Stimulated activated CD4-positive, alpha-beta T cell treated with anti-CD3 and anti-CD28 coated beads, Interleukin-1b, Interleukin-23, amount 100 ng/mL, for 1 hour (primary cell): ENCODE measurements at places on chromosomes 7 and 10.

DNA sequence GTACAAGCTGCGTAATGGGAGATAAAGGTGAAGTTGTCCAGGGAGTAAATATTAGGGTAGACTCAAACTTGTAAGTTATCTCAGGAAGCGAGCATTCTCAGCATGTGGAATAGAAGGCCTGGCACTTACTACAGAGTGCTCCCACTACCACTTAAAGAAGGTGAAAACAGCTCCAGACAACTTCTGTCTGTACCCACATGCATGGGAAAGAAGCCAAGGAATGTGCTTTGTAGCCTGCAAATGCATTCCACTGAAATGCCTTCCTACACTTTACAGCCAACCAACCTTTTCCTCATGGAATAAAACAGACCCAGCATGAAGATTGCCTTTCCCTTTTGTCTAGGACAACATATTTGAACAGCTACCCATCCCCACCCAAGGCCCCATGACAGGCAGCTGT is 45.4 kb upstream of the NPSR1 start:
- no peak for DNase-seq

DNA sequence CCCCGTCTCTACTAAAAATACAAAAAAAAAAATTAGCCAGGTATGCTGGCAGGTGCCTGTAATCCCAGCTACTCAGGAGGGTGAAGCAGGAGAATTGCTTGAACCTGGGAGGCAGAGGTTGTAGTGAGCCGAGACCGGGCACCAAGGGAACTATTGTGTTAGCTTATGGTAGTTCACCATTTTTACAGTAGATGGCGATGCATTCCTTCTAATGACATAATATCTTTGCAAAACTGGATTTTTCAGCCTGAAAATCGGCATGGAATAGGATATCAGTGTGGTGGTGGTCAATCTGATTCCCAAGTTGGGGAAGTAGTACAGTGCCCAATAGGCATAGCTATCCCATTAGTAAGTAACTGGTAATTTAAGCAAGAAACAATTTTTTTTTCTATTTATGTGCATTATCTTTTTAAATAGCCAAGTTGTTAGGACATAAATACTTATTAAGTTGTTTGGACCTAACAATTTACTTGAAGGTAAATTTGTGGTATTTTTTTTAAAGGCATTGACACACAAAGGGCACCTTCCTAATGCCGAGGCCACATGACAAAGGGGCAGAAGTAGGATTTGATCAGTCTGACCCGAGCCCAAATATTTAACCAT is 17.6 kb upstream of the IMPDH1 start:
- no peak for DNase-seq

DNA sequence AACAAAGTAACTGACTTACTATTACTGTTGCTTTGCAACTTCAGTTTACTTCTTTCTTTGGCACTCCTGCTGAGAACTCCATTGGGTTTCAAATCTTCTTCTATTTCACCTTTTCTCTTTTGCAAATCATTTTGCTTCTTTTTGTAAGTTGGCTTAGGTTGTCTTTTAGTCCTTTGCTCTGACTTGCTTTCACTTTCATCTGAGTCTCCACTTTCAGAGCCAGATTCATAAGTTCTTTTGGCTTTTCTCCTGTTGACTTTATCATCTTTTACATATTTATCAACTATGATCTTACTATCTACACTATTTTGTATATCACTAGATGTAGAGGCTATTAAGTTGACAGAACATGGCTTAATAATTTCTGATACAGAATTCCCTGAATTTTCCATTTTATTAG is 73.4 kb downstream of the NRBF2 start:
- DNase-seq, result no peak

GRCh38 chr7:47188136-47188535 is 393.8 kb downstream of the TNS3 start:
- no peak for DNase-seq

- DNase-seq, result no peak
Observed at GRCh38 chr10:71713135-71714030, 6.2 kb downstream of the C10orf105 start.

DNA sequence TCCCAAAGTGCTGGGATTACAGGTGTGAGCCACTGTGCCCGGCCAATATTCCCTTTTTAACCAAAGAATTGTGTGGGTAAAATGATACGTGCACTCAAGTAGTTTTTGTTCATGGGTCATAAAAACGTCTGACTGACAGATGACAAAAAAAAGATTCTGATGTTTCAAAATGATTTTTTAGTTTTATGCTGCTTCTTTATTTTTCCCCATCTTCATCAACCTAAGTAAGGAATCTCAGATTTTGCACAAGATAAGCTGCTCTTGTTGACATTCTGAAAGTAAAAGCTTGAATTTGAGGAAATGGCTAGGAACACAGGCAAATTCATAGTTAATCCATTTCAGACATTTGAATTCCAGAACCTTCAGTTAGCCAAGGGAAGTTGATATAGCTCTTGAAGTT is 526.1 kb upstream of the NRP1 start:
- DNase-seq, result no peak

- no peak for DNase-seq
Observed at GRCh38 chr7:10939237-10939910, 34.3 kb upstream of the PHF14 start.

- DNase-seq, result no peak
Observed at GRCh38 chr7:41992881-41993867, 243.8 kb downstream of the GLI3 start.

- no peak for DNase-seq
Observed at GRCh38 chr7:47640265-47640664, 58.4 kb upstream of the TNS3 start.

DNA sequence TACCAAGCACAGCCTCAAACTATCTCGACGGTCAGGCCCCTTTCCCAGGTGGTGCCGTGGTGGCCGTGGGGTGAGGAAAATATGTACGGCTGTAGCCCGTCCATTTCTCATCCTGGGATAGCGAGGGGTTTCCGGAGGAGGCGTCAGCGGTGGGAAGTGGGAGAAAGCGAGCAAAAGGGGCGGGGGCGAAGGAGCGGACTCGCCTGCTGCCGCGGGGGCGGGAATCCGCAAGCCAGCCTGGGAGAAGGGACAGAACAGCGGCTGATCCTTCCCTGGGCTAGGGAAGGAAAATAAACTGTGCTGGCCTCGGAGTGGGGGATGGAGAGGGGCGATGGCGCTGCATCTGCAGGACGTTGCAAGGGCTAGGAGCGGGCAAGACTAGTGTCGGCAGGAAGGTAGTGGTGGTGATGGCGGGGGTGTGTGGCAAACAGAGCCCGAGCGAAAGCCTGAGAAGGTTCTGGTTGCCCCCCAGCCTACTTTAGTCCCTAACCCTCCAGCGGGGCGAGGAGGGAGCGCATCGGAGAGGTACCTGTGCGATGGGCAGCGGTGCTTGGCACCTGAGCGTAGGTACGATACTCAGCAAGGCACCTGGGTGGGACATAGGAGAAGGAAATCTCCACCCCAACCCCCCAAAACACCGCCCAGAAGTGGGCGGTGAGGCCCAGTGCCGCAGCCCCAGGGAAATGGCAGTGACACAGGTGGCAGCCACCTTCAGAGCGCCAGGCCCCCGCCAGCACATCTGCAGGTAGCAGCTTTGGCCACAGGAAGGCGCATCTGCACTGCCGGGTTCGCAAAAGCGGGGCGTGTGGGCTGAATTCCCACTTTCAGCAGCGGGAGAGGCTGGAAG is 49.9 kb upstream of the STEAP1B start:
- DNase-seq, result no peak

DNA sequence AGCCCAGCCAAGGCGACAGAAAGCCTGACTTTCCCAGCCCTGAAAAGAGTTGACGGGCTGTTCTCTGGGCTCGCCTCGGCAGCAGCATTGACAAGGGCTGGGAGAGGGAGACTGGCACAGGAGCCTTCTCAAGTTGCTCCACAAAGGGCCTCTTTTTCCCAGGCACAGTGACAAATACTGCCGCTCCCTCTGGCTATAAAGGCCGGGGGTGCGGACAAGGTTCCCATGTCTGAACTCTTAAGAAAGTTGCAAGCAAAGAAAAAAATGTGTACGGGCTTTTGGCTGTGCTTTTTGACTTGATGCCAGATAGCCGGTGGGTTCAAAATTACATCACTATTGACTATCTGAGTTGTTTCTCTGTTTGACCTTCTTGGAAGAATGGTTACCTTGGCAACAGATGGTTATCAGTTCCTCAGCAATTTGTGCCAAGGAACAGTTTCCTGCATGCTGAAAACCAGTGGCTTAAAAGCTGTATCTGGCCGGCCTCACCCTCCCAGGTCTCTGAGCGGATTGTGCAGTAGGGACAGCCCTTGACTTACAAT is 115.9 kb upstream of the EEPD1 start:
- DNase-seq, result no peak

GRCh38 chr10:87744606-87745005 is 73.4 kb downstream of the ATAD1 start:
- no peak for DNase-seq

DNA sequence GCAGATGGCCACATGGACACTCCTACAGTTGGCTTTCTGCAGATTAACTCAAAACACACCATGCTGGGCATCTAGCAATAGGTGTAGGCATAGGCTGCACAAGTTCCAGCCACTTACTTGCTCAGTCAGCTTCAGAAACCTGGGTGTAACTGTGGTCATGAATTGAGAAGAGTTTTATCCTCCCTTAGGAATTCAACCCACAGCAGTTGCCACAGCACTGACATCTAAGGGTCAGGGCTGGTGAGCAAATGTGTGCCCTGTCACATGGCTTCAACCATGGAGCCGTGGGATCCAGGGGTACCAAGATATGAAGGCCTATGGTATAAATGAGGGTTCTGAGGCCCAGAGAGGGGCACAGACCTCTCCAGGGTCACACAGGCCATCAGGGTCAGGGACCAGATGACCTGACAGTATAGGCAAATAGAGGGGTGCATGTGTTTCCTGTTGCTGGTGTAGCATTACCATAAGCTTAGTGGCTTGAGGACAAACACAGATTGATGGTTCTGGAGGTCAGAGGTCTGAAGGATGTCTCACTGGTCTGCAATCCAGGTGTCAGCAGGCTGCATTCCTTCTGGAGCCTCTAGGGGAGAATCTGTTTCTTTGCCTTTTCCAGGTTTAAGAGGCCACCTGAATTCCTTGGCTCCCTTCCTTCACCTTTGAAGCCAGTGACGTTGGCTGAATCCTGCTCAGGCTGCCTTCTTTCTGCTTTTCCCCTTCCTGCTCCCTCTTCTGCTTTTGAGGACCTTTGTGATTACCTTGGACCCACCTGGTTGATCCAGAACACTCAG is 24.1 kb downstream of the MINDY4 start:
- no peak for DNase-seq

- DNase-seq, result no peak
Observed at GRCh38 chr7:9120331-9120730, 686.9 kb downstream of the NXPH1 start.

DNA sequence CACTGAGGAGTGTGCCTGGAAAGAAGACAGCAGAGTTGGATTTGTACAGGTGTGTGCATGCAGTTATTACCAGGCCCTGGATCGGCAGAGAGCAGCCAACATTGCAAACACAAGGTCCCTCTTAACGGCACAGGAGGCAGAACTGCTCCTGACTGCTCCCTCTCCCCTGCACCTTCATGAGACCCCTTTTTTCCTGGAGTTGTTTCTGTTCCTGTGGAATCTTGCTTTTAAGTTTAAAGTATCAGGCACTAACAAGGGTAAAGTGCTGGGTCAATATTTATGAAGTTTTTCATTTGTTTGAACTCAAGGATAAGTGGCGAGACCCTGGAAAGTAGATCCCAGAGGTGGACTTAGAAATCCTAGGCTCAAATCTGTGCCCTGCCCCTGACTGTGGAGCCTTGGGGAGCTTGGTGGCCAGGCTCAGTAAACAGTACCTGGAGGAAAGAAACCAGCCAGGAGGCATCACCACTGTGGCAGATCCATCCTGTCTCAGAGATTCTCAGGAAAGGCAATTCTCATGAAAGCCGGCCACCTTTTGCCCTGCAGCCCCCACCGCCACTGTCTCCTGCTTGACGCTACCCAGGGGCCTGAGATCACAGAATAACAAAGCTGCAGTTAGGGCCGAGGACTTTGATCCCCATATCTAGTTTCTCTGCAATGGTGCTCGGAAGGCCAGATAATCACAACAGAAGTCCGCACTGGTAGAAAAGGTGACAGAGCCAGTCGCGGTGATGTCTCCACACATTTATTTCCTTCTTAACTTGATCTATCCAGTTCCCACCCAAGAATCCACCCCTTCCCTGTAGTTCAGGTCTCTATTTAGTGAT is 36.7 kb downstream of the DDC start:
- no peak for DNase-seq

GRCh38 chr10:92729886-92730285 is 40.1 kb downstream of the HHEX start:
- DNase-seq, result no peak

DNA sequence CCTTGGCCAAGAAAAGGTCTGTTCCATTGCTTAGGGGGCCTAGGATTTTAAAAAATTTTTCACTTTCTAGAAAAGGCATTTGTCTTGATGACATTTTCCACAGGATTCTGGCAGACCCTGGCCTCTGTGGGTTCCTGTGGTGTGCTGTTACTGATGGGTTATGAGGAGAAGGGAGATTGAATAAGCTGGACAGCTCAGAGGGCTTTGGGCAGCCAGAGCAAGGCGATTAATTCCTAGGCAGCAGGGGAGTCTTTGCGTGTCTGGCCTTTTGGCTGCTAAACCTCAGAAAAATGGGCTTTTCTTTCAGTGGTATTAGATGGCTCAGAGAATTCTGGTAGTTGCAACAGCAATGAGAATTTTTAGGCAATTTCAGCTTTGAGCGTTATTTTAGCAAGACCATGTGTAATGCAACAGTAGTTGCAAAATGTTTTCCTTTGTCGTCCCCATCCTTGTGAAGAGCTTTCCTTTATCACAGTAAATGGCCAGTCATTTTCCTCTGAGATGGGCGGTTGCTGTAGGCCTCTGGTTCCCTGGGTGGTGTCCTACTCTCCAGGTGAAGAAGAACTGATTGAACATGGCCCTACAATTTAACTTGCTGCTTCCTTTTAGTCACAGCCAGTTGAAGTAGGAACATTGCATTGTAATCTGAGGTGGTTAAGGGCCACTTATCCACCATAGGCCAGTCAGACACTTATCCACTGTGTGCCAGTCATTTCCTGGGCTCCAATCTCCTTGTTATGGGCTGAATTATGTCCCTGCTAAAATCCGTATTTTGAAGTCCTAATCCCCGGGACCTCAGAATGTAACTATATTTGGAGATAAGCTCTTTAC is 43.2 kb downstream of the SH2D4B start:
- no peak for DNase-seq

DNA sequence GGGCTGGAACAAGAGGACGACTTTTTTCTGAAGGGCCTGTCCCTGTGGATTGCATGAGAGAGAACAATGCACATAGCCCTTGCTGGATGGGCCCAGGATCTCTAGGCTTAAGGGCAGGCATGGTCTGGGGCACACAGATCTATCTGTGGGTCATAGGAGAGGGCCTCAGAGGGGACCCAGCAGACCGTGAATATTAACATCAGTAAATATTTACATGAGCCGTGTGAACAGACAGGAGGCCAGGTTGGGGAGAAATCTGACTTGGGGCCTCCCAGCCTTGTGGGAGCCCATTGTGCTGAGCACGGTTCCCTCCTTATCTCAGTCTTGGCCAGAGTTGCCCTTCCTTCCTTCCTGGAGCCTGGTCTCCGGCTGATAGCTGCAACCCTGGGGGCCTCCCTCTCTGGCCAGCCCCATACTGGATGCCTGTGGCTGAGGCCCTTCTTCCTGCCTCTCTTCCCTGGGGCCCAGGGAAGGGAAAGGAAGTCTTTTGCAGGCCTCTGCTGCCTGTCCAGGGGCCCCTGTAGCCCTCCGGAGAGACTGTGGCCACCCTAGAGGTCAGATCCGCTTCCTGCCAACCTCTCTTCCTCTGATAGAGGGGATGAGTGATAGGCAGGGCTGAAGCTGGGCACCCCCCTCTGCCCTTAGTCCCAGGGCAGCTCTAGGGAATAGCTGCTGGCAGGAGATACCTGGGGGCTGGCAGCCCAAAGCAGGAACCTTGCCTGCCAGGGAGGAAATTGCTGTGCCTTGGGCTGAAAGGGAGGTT is 44.5 kb upstream of the TRIM8 start:
- no peak for DNase-seq

GRCh38 chr7:116630357-116630756 is 41.6 kb upstream of the MET start:
- no peak for DNase-seq
